Activated naive CD4-positive, alpha-beta T cell treated with anti-CD3 and anti-CD28 coated beads, Interleukin-2, amount 10 ng/mL, durations not matched to agents 7 days and 5 days (primary cell): ENCODE measurements at places on chromosomes 3 and 15.

GRCh38 chr3:64815195-64815631 lies 127.4 kb upstream of the ADAMTS9 start:
- no peaks in the 10 kb centered on the region for H3K4me1 ChIP-seq
- no peaks in the 10 kb centered on the region for H3K27me3 ChIP-seq
- H3K36me3 ChIP-seq = no peaks in the 10 kb centered on the region
- H3K4me3 ChIP-seq = no peak overlapping the region

DNA sequence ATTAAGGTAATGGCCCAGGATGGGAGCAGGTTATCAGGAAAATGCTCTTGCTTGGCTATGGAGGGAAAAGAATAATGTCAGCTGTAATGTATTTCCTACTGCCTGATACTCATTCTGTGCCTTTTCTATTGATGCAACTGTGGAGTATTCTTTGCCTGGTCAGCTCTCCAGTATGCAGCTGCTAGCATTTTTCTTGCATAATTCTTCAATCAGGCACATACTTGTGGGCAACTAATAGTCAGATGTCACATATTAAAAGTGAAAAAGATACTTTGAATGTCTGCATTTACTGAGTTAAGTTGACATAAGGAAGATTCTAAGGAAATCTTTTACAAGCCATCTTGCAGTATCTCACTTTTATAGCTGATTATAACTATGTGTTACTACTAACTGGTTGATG lies 29.5 kb downstream of the CD80 start:
- no peaks in the 10 kb centered on the region for H3K27me3 ChIP-seq
- no peak for DNase-seq

DNA sequence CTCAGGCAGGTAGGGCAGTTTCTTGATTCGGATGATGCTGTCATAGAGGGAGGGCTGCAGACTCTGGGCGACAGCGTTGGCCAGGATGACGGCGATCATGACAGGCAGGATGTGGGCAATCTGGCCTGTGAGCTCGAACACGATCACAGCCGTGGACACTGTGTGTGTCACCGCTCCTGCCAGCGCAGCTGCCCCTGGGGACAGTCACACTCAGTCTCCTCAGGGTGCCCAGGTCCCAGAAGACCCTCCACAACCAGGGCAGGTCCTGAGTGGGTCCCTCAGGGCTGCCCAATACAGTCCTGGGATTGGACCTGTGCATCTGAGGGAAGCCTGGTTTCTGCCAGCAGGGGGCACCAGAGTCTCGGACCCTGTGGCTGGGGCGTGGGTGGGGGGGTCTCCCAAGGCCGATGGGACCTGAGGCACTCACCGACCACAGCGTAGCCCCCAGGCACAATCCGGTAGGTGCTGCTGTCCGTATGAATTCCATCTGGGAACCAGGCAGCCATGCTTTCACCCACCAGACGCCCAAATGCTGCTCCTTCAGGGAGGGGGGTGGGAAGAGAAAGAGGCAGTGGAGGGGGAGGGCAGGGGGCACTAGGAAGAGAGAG lies 7.2 kb downstream of the CLCN2 start:
- DNase-seq = peak; percentile 72
- no peaks in the 10 kb centered on the region for H3K36me3 ChIP-seq
- peaks cover 12% of the 10 kb centered on the region for H3K27me3 ChIP-seq
- H3K4me1 ChIP-seq = no peaks in the 10 kb centered on the region
- H3K4me3 ChIP-seq = no peak overlapping the region

GRCh38 chr15:71357321-71357732 lies 242.1 kb downstream of the THSD4 start:
- no peak overlapping the region for H3K27ac ChIP-seq
- H3K4me3 ChIP-seq = no peak overlapping the region
- DNase-seq = no peak
- no peaks in the 10 kb centered on the region for H3K36me3 ChIP-seq
- no peaks in the 10 kb centered on the region for H3K4me1 ChIP-seq

DNA sequence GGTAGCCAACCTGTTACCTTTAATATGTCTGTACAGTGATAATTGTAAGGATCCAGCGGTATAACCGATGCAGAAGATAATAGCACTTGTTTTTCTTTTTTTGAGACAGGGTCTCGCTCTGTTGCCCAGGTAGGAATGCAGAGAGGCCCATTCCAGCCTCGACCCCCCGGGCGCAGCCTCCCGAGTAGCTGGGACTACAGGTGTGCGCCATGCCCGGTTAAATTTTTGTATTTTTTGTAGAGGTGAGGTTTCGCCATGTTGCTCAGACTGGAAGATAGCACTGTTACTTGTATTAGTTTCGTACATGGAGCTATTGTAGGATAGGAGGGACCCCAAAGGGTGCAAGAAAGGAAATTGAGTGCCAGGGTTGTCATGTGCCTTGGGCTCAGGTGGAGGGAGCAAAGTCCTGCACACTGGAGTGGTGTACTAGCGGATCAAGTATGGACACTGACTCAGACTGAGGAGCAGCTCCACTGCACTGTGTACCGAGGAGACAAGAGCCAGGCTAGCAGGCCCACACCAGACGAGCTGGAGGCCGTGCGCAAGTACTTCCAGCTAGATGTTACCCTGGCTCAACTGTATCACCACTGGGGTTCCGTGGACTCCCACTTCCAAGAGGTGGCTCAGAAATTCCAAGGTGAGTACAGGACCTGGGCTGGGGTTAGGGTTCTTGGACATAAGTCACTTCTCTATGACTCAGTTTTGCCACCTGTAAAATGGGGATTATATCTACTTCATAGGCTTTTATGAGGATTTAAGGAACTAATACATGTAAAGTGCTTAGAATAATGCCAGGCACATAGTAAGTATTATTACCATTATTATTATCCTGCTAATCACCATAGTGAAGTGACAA lies 1.0 kb downstream of the OGG1 start:
- no peak for DNase-seq
- peak overlapping the region; percentile 92 for H3K4me3 ChIP-seq
- peaks cover 60% of the 10 kb centered on the region for H3K4me1 ChIP-seq
